Activated naive CD4-positive, alpha-beta T cell treated with anti-CD3 and anti-CD28 coated beads, Interleukin-2, amount 50 U/mL, for 72 hours (primary cell): ENCODE measurements at places on chromosomes 13 and 19.

DNA sequence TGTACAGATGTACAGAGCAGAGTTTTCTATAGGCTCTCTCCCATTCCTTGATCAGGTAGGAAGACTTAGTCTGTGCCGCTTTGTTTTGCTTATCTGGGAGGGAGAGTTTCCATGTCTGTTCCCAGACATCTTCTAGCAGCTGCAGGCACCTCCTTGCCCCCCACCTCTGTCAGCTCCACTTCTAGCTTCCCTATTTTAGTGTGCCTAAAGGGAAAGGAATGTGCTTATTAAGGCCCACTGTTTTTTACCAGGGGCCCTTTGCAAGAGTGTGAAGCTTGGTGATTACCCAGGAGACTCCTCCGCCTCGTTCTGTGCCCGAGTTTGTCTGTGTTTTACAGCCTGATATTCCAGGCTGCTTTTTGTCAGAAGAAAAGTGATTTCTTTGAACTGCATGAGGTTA lies 1984.4 kb downstream of the OLFM4 start:
- no peak for DNase-seq

- no peak for DNase-seq
Measured at GRCh38 chr13:68748038-68748437, 1359.6 kb upstream of the ATXN8OS start.

GRCh38 chr13:20968745-20969144 lies 66.2 kb upstream of the XPO4 start:
- no peak for DNase-seq

DNA sequence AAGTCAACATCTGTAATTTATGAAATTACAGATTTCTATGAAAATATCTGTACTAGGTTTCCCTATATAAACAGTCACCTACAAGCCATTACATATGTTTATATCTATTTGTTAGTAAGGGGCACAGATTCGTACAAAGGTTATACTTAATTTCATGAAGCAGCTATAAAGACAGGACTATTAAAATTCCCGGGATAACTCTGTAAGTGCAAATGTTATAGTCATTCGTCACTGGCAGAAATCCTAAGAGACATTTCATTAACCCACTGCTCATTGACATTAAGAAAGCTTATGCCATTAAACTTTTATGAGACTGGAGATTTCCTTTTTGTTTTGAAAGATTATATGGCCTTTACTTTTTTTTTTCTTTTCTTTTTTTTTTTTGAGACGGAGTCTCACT lies 122.9 kb downstream of the MYO16 start:
- no peak for DNase-seq

GRCh38 chr19:10839114-10840050 lies 3.4 kb upstream of the TMED1 start:
- DNase-seq = no peak

GRCh38 chr13:110624766-110625756 lies 9.7 kb downstream of the NAXD start:
- DNase-seq = no peak

DNA sequence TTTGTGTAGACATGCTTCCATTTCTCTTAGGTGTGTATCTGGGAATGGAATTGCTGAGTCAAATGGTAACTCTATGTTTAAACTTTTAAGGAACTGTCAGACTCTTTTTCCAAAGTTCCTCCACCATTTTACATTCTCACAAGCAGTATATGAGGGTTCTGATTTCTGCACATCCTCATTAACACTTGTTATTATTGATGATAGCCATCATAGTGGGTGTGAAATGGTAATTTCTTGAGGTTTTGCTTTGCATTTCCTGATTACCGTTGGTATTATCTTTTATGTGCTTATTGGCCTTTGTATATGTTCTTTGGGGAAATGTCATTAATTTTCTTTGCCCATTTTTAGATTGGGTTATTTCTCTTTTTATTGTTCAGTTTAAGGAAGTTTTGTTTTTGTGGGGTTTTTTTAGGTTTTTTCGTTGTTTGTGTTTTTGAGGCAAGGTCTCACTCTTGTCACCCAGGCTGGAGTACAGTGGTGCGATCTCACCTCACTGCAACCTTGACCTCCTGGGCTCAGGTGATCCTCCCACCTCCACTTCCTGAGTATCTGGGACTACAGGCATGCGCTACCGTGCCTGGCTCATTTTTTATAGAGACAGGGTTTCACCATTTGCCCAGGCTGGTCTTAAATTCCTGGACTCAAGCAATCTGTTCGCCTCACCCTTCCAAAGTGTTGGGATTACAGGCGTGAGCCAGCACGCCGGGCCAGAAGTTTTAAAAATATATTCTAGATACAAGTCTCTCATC lies 34.3 kb downstream of the NAA16 start:
- no peak for DNase-seq

- DNase-seq = no peak
Measured at GRCh38 chr13:43356567-43356966, 333.2 kb downstream of the DNAJC15 start.

DNA sequence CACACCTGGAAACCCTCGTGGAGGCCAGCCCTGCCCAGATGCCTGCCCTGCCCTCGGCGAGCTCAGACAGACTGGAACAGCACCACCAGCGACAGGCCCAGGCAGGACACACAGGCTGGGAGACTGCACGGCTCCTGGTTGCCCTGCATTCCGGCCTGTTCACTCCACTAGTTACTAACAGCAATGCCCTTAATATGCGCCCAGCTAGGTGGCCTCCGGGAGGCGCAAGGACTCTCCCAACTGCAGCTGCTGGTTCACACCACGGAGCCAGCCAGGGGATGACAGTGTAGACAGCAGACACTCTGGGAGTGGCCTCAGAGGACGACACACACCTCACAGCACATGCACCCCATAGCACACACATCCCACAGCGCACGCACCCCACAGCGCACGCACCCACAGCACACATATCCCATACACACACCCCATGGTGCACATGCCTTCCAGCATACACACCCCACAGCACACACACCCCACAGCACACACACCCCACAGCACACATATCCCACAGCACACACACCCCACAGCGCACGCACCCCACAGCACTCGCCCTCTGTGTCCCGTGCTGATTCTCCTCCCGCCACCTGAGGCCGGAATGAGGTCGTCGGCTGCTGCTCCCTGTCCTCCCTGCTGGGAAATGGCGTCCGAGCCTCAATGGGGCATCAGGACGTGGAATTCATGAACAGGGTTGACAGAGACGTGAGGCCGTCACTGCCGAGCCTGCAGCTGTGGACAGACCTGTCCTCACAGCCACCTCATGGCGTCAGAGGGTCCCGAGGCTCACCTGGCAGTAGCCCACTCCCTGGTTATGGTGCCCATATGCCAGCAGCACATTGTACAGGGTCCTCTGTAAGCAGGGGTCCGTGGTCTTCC lies 13.6 kb downstream of the GRTP1 start:
- no peak for DNase-seq

DNA sequence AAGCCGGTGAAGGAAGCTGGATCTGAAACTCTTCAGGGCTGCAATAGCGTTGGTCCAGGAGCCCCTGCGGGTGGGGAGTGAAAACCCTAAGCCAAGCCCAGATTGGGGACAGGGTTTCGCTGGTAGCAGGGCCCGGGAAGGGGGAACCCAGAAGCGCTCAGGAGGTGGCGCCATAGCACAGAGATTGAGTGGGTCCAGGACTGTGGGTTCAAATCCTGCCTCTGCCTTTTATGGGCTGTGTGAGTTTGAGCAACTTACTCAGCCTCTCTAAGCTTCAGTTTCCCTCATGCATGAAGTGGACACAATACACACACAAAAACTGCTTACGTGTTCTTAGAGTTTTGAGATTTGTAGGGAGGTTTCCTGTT lies 8.3 kb upstream of the SYCN start:
- DNase-seq = peak; percentile 75

DNA sequence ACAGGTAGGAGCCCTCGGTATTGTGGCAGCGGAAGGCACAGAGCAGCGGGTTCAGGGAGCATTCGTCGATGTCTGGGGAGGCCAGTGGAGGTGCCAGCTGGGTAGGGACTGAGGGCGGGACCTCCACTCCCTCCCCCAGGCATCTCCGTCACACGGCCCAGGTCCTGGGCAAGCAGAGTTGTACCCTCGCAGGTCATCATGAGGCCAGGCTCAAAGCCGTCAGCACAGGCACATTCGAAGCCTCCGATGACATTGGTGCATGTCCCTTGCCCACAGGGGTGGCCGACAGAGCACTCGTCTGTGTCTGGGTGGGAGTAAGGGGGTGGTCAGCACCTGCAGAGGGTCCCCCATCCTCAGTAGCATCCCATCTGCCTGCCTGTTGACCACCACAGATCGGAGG lies 35.3 kb downstream of the CCL25 start:
- DNase-seq = no peak

DNA sequence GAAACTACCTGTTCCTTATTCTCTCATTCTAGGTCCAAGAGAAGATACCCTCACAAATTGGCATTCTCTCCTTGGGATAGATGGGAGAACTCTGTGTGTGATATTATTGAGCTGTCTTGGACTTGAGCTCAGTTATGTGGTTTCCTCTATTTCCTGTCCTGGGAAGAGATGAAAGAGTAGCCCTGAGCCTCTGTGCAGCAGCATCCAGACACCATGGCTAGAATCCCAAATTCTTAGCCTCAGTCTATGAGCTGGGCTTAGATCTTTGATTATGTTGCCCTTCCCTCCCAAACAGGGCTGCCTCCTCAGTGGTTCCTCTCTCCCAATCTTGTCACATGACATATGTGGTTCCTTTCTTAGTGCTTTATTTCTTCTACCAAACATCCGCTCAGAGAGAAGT lies 290.7 kb downstream of the SPRY2 start:
- no peak for DNase-seq

DNA sequence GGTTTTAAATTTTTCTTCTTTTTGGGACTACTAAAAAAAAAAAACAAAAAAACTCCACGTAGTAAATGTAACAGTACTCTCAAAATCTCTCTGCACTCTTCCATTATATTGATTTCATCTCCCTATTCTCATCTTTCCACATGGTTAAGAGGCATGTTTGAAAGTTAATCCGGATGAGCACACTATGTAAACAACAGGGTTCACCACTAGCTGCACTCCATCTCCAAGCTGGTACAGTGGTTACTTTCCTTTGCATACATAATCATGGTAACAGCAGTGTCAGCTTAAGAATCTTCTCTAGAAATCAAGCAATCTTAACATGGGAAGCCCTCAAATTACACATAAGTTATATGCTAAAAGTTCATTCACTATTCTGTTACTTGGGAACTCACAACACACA lies 92.6 kb downstream of the MIPEP start:
- DNase-seq = no peak

GRCh38 chr13:109747524-109747923 lies 38.9 kb downstream of the IRS2 start:
- no peak for DNase-seq

DNA sequence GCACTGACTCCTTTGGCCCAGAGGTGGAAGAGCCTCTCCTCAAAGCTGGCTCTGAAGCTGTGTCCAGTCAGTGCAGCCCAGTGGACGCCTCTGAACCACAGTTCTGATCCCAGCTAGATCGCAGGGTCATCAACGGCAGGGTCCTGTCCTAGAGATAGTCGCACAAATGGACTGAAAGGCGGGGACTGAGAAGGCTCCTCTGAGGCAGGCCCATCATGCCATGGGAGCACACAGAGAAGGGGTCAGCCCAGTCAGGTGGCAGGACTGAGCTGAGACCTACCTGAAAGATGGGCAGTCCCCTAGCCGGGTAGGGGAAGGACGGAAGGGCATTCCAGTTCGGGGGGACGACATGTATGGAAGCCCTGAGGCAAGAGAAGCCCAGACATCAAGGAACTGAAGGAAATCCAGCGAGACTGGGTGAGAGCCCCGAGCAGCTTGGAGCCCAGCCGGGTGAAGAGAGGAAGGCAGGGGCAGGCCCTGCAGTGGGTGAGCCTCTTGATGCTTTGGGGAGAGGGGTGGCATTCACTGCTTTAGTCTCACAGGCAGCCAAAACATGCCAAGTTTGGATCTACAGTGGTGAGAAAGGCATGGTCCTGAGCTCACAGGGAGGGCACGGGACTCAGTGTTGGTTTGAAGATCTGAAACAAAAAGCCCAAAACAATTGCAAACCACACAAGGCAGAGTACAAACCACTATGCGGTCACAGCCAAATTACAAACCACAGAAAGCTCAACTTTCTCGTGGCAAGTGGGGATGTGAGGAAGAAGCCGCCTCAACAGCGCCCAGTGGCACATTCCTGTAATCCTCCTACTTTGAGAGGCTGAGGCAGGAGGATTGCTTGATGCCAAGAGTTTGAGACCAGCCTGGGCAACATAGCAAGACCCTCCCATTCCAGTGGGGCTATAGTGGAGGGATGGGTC lies 10.0 kb downstream of the CALM3 start:
- DNase-seq = no peak

DNA sequence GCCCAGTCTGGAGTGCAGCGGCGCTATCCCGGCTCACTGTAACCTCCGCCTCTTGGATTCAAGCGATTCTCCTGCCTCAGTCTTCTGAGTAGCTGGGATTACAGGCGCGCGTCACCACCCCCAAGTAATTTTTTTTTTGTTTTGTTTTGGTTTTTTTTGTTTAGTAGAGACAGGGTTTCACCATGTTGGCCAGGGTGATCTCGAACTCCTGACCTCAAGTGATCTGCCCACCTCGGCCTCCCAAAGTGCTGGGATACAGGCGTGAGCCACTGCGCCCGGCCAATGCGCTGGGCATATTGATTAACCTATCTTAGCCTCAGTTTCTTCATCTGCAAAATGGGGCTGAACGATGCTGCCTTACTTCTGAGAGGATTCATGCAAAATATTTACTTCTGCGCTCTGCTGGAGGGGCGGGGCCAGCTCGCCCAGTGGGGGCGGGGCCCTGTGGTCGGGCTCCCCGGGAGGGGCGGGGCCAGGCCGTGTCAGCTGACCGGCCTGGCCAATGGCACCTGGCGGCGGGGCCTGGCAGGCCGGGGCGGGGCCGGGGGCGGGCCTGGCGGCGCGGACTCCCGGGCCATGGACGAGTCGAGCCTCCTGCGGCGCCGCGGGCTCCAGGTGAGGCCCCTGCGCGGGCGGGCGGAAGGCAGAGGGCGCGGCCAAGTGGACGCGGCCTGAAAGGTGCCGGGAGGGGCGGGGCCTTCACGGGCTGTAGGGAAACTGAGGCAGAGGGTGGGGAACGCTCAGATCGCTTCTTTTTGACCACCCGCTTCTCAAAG lies at the start of gene MAST3:
TSS of gene MAST3 (plus strand) at position 562 of the 776 bp plus-strand sequence. CDS start at position 577, 15 bp downstream.
- peak; percentile 97 for DNase-seq

GRCh38 chr19:28039677-28040381 lies 1173.1 kb downstream of the UQCRFS1 start:
- DNase-seq = no peak

- no peak for DNase-seq
Measured at GRCh38 chr13:71316792-71317363, 550.1 kb downstream of the DACH1 start.

GRCh38 chr13:76023652-76024051 lies 387.5 kb downstream of the LMO7 start:
- DNase-seq = no peak

GRCh38 chr13:57270493-57270892 lies 103.5 kb downstream of the PRR20E start:
- no peak for DNase-seq

- DNase-seq = no peak
Measured at GRCh38 chr13:99843872-99844271, 127.7 kb downstream of the ZIC5 start.
